ENCODE measurements at places on chromosomes 12 and 14.

DNA sequence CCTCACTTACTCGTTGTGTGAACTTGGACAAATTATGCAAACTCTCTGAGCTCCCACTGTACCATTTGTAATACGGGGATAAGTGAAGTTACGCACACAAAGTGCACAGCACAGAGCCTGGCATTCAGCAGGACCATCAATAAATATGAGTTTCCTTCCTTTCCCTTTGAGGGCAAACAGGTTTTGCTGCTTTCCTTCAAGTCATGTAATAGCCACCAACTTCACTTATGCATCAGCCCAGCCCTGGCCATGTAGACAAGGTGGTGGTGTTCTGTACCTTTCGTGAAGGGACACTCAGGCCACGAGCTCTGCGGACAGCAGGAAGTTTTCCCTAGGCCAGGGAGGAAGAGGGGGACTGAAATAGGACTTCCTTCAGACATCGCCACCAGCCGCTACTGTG is 272.7 kb downstream of the CACNA1C start:
- no peak for DNase-seq

GRCh38 chr12:29980304-29980703 is 196.6 kb upstream of the TMTC1 start:
- no peak for DNase-seq

- DNase-seq: no peak
These were observed 57.0 kb upstream of the GPHB5 start for GRCh38 chr14:63375769-63376168.

DNA sequence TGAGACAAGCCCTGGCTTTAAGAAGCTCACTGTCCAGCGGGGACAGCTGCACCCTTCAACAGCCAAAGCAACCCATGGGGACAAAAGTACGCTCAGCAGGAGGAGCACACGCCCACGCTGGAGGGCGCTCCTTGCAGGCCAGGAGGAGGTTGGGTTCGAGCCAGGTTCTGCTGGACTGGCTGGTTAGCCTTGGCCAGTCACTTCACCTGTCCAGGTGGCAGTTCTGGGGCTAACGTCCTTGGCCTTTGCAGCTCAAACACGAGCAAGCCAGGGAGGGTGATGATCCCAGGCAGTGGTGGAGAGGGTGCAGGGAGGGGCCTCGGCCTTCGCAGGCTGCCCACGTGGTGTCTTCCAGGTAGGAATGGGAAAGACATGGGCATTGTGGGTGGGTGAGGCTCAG is 13.1 kb downstream of the CHGA start:
- no peak for DNase-seq

DNA sequence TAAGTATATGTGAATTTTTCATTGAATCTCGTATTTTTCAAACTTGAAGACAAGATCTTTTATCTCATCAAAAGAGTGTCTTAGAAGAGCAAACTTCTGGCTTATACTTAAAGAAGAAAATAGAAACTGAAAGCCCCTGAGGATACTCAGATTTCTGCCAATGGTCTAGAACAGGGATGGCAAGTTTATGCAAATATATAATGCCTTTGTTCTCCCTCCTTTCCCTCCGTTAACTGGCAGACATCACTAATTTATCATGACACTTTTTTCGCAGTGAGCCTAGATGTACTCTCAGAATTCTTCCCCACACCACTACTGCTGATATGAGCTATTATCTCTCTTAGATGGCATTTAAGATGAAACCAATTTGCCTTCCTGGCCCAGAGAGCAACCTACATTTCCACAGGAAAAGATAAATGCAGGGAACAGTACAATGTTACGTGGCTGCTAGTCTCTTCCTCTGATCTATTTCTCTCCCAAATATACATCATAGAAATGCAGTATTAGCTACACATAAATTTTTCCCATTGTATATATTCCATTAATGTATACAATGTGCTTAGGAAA is 40.0 kb upstream of the DAAM1 start:
- no peak for DNase-seq

DNA sequence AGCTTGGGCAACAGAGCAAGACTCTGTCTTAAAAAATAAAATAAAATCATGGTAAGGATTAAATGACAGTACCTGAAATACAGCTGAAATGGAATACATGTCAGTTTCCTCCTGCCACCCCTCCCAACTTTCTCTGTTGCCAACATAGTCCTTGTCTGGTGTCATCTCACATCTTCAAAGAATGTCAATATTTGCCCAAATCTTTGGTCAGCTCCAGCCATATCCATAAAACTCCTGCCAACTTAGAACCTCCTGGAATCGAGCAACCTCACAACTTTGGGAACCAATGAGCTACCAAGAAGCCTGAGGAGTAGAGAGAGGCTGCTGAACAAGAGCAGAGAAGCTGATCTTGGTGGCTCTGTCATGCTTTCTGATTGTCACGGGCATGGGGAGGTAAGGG is 10.8 kb upstream of the LRRC10 start:
- DNase-seq: no peak

GRCh38 chr12:98453492-98453891 is 61.9 kb upstream of the TMPO start:
- no peak for DNase-seq

- no peak for DNase-seq
These were observed 602 bp downstream of the APEX1 start for GRCh38 chr14:20455355-20456300.

DNA sequence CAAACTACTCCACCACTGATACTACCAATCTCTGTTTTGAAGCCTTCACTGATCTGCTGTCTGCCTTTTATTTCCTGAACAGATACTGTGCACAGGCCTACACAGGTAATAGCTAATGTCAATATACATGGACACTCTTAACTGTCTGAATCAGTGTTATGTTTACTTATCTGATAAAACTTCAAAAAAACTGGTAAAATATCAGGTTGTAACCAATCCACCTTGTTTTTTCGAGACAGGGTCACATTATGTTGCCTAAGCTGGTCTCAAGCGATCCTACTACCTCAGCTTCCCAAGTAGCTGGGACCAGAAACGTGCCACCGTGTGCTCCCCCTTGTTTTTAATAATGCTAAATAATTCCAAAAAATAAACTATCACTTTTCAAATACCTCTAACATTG is 43.5 kb downstream of the HECTD1 start:
- no peak for DNase-seq

DNA sequence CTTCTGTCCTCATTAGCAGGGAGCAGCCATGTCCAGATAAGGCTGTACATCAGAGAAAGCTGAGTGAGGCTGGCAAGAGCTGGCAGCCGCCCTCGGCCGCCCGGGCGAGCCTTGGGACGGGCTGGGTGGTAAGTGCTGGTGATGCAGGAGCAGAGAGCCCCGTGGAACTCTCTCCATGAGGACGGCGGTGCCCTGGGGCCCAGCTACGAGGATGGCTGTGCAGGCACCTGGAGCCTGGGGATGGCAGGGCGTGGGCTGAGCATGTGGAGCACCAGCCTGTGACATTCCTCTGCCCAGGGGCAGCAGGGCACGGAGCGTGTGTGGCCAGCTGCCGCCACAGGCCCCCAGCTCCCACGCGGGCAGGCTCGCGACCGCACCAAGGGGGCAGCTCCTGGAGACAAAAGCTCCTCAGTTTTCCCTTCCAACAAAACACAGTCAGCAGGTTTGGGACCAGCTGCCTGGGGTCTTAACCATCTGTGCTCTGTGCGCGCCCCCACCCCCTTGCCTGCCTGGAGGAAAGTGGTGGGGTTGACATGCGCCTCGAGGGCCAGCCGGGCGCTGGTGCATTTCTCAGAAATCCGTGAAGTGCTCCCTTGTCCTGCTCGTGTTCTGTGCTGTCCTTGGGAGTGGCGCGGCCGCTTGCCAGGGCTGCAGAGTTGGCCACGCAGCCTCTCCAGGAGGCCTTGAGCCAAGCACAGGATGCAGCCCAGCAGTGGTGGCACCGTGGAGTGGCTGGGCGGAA is 21.4 kb downstream of the PACS2 start:
- no peak for DNase-seq

DNA sequence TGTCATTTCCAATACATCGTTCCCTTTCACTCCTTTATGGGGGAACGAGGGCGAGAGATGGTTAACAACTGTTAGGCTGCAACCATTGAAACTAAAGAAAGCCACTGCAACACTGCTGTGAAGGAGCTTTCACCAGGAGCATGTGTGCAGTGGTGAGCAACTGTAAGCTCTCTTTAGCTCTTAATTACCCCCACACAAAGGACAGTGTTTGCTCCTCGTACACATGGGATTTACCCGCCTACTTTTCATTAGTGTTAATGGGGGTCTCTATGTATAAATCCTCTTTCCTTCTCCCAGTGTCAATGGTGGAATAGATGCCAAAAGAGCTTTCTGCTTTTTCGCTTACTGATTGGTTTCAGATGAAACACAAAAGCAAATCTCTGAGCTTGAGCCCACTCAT is 343.1 kb downstream of the FLRT2 start:
- DNase-seq: no peak

DNA sequence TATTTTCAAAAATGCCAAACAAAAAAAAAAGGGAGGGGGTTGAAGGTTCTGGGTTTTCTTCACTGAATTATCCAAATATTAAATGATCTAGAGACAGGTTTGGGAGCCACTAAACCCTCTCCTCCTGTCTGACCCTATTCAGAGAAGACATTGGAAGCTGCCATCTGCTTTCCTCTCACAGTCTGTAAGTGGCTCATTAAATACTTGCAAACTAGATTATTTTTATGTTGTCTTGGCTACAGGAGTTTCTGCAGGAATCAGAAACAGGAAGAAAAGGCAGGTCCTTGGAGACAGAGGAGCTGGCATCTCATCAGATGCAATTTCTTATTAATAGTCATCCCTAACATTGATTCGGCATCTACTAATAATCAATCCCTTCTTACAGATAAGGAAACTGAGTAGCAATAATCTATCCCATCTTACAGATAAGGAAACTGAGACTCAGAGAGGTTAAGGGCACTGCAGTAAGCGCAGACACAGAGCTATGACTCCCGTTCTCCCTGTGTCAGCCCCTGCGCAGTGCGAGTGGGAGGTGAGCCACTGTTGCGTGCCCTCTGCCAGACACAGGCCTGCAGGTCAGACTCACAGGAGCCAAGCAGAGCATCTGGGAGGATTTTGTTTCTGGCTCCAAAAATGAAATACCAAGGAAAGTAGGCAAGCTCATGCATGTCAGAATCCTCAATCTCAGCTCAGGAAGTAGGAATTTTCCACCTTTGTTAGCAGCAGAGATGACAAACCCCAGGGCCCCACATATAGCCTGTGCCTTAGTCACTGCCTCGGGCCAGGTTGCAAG is 11.0 kb downstream of the BDKRB2 start:
- DNase-seq: no peak

- DNase-seq: no peak
These were observed 589.8 kb downstream of the KCNH5 start for GRCh38 chr14:62455446-62455845.

DNA sequence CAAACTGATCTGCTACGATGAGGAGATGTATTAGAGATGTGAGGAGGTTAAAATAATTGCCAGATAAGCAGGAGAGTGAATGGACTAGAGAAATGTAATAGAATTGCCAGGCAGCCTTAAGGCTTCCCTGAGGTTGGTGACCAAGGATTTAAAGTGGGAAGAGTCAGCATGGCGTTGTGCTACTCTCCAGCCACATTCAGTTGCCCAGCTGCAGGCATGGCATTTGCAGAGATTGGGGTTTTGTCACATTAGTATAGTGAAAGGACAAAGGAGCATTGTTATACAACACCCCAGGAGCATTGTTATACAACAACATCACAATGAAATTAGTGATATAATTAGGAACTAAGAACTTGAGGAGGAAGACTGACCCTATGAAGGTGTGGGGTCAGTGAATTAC is 31.7 kb downstream of the MARK3 start:
- no peak for DNase-seq

DNA sequence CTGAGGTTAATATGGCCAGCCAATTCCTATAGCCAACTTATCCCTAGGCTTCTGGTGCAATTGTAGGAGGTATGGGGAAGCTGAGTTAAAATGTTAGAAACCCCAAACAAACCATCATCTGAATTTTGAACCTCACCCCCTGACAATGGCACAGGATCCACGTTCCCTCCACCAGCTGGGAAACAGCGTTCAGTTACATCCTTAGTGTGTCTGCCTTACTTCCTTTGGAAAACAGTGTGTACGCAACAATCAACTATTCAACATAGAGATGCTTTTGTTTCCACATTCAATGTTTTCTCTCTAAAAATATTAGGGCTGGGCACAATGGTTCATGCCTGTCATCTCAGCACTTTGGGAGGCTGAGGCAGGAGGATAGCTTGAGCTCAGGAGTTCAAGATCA is 203.4 kb downstream of the TTC7B start:
- no peak for DNase-seq

DNA sequence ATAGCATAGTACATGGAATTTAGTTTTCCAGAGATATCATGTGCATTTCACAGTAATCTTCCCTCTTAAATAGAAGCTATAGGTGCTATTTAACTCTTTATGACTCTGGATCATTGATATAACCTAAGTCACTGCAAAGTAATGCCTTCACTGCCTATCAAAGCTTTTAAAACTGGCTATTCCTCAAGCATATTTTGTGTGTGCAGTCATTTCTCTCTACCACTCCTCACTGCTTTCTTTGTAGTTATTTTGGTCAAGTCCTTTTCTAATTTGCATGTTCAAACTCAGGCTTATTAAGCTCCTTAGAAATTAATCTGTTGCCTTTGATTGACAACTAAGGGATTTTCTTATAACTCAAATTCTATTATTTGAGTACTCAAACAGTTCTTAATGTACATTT is 79.4 kb upstream of the PLEKHG7 start:
- DNase-seq: no peak

DNA sequence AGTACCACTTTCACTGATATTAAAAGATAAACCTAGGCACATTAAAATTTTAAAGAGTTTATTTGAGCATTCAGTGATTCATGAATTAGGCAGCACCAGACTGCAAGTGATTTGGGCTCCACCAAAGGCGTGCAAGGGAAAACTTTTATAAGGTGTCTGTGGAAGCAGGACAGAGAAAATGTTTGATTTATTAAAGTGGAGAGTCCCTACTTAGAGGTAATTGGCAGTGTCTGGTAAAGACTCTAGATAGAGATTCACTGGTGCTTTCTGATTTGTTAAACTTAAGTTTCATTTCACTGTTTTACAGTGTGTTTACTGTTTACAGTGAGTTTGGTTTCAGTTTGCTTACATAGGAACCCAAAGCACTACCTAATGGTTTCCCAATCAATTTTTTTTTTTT is 72.8 kb downstream of the ANKS1B start:
- DNase-seq: no peak

- no peak for DNase-seq
These were observed 765.6 kb upstream of the FOXG1 start for GRCh38 chr14:28001002-28001401.

DNA sequence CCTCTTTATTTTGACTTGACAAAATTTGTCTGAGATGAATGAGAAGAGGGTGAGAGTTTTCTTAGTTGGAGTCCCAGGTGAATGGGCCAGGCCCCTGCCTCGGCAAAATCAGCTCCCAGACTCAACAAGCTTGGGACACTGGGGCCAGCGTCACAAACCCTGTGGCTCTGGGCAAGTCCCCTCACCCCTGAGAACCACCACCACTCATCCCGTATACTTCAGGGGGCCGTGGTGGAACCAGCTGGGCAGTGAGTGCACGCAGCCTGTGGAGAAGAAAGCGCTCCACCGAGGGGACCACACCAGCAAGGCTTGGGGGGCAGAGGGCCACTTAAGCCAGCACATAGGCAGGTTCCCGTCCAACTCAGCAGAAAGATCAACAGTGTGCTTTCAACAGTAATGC is 40.2 kb downstream of the DEGS2 start:
- DNase-seq: no peak

Measured in CD4-positive, alpha-beta T cell treated with Interleukin-21 for 1 hour (primary cell).